Hematopoietic multipotent progenitor cell treated with erythropoietin and hydrocortisone succinate and interleukin-3 and kit ligand, for 4 days (in vitro differentiated cells): ENCODE measurements at places on chromosomes 4 and X.

- no peak for DNase-seq
These were observed 139.6 kb downstream of the UNC5C start for GRCh38 chr4:95409127-95409526.

DNA sequence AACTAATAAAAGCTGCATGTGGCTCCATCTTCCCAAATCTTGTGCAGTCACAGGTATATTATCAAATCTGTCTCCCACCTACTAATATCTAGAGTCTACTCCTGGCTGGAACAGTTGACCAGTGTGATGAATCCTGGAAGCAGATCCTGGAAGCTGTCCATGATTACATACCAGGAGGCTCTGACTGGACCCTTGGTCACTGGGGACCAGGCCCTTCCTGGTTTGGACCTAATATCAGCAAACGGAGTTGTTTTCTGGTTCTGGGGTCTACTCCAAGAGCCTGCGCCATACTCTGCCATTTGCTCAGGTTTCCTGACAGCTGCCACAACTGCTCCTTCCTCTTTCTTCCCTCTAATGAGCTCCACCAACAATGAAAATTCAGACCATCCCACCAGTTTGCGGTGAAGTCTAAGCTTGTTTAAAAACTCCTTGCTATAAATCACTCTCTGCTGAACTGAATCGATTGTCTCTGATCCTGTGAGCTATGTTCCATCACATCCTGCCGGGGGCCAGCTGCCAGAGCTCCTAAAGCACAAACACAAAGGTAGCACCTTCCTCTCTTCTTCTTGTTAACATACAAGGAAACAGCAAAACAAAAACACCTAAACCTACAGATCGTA is 114.2 kb downstream of the PALLD start:
- no peak for DNase-seq

DNA sequence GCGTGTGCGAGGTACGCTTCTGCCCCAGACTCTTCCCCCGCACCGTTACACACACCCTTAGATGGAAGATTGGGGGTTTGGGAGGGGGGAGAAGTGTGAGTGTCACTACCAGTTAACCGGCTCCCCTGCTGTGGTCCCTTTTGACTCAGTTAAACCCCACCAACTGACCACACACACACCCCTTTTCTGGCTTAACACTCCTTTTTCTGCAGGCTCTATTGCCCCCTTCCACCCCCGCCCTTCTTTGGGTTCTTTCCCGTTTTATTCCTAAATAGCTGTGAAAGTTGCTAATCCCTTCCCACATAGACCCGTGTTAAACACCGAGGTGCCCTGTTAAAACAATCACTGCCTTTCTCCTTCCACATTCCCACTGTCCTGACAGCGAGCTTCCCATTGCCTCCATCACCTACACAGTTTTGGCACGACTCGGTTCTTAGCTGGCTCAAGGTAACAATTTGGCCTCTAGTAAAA is 3.7 kb upstream of the NR3C2 start:
- DNase-seq = no peak

DNA sequence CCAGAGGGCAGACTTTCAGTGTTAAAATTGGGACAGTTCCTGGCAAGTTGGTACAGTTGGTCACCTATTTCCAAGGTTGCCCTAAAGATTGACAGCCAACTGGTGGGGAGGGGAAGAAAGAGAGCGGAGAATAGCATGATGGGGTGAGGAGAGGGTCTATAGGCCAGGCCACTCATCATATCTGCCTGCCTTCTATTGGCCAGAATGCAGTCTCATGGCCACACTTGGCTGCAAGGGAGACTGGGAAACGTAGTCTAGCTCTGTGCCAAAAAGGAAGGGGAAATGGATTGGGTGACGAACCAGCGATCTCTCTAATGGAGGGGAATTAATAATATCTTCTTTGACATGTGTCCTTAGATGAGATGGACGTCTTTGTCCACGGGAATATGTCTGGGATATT is 197.4 kb upstream of the ATP6AP2 start:
- no peak for DNase-seq

DNA sequence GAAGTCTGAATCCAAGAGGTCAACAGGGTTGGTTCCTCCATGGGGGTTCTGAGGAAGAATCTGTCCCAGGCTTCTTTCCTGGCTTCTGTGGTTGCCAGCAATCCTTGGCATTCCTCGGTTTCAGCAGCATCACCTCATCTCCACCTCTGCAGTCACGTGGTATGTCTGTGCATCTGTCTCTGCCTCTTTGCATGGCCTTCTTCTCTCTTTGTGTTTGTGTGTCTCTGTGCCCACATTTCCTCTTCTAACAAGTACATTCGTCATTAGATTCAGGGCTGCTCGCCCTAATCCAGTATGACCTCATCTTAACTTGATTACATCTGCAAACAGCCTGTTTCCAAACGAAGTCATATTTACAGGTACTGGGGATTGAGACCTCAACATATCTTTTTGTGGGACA is 114.0 kb downstream of the BCOR start:
- DNase-seq = no peak

DNA sequence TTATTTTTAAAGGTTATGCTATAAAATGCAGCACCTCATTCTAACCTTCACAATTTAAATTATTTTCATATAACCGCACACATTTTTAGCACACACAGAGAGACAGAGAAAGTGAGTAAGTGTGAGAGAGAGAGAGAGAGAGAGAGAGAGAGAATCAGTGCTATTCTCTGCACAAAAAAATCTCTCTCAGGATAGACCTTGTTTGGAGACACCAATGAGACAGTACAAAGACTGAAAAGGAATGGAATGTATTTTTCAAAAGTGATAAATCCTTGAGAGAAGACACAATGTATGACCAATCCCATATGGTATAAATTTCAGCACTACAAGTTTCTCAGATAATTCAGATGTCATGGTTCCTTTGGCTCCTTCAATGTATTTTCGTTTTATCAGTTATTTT is 132.1 kb upstream of the PCDH18 start:
- DNase-seq = no peak

DNA sequence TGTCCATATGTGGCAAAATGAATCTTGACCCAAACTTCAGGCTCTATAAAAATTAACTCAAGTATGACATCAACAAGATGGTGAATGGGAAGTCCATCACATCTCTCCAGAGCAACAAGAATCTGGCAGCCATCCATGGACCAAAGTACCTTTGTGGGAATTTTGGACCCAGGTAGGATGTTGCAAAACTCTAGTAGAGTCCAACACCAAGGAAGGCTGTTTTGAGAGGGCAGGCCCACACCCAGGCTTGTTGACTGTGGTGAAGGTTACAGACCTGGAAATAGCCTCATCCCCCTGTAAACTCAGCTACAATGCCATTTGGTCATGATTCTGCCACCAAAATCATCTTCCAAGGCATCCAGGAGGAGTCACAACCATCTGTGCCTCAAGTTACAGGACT is 12.9 kb downstream of the DGAT2L6 start:
- no peak for DNase-seq

GRCh38 chr4:15868111-15868510 is 70.4 kb downstream of the FGFBP1 start:
- DNase-seq = peak; percentile 82

- peak; percentile 91 for DNase-seq
These were observed 65.9 kb upstream of the HPF1 start for GRCh38 chr4:169823685-169824084.

- no peak for DNase-seq
These were observed 54.5 kb upstream of the CHRNA9 start for GRCh38 chr4:40280586-40280985.

DNA sequence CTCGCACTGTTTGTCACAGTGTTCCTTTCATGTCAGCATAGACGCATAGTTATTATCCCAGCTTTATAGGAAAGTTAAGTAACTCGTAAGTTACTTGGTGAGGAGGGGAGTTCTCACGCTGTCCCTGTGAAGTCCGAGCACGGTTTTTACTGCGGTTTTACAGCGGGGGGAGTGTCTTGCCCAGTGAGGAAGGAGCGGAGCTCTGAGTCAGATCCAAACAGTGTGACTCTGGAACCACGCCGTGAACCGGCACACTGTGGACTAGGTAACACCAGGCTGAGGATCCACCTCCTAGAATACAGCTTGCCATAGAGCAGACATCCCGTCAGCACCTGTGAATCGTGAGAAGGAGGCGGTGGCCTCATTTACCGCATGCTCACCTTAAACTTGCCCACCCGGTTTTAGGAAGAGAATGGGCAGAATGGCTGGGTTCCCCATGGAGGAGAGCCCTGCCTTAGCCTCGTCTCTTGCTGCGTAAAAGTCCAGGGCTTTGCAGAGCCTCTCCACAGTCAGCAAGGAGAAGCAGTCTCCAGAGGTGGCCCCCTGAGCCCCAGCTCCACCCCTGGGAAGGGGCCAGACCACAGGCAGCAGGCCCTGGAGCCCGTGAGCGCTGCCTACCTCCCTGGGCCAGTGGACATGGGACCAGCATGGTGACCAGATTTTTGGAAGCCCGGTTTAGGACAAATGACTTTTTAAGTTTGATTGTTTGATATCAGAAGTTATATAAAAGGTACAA is 40.2 kb upstream of the HGFAC start:
- DNase-seq = no peak

DNA sequence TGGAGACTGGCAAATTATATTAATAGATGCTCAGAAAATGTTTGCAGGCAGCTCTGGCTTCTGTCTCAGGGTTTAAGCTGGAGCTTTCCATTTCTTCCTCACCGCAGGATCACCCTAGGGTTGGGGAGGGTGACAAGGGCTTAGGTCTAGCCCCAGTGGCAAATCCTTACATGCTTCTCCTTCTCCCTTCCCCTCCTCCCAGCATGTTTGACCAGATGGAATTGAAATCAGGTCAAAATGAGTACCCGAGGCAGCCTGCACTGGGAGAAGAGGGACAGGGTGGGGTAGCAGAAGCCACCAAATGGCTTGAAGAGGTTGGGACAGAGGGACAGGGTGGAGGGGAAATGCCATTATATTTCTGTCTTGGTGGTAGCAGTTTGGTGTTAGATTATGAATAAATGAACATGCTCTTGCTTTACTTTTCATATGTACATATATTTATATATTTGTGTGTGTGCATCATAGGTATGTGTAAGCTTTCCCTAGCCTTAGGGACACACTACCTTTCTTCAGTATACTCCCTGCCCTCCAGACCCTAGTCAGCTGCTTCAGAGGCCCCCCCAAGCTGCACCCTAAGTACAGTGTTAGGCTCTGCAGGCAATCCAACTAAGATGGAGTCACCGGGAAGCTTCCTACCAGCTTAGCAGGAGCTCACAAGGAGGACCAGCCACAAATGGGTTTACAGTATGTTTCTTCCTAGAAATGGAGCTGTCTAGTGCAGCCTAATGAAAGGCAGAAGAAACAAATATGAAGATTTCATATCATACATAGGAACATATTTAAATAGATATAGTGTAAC is 1.8 kb downstream of the TMEM35A start:
- DNase-seq = no peak

GRCh38 chrX:120408168-120408567 is 46.3 kb downstream of the ATP1B4 start:
- no peak for DNase-seq

- peak; percentile 0 for DNase-seq
These were observed 332.0 kb downstream of the NKX6-1 start for GRCh38 chr4:84167093-84167492.
